ENCODE measurements at places on chromosomes 2 and 18.

DNA sequence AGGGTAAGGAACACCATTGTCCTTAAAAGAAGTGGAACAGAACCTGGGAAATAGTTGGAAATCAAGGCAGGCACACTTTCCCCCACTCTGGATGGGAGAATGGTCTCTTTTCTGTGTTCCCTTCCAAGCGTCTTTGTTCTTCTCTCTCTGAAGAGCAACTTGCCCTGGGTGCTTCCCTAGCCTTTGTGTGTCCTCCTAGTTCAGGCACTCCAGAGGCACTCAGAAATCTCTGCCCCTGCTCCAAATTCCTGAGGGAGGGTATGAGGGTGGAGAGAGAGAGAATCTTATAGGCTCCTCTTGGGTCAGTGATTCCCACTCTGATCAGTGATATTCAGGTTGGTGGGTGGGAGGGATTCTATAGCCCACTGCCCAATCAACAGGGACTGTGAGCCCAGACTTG lies 8.8 kb upstream of the SIX2 start:
- DNase-seq = no peak

DNA sequence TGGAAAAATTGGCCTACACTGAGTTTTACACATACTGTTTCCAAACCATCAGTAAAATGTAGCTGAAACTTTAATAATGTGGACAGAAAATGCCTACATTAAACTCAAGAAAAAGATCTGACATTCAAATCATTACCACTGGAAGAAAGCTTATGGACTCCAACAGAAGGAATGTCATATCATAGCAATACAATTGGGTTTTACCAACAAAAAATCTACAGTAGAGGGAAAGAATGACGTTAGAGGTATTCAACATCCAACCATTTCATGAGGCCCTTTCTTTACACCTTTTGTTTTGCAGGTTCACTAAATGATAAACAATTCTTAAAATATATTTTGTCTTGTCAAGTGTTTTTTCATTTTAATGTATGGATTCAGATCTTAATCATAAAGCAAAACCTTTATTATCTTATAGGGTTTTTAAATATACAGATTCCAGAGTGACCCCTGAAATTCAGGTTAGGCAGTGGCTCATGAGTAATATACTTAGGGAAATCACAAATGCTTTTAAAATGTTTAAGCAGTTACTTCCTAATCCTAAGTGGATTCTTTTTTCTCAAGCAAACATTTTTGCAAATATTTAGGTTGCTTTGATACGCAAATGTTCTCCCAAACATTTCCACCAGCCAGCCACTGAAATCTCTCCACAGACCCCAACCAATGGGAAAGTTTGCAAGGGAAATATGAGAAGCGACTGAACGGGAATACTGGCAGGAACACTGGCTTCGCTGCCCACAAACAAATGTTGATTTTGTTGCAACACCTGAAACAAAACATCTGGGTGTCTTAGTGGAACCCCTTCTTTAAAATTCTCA lies 168.7 kb downstream of the TCF4 start:
- DNase-seq = no peak

GRCh38 chr2:146024212-146024743 lies 1504.4 kb upstream of the ZEB2 start:
- DNase-seq = no peak

DNA sequence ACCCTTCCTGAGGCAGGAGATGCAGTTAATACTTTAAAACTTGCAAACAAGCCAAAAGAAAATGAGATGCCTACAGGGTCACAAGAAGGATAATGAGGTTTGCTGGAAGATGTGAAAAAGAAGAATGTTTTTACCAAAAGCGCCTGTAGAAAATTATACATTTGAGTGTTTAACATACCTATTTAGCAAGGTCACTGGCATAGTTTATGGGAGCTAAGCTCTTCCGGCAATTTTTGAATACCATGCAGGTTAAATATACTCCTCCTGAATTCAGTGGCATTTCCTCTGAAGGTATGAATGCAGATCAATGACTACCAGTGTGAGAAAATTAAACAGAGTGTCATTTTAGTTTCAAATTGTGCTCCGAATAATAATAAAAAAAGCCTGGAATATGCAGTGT lies 21.2 kb upstream of the MAP3K20 start:
- no peak for DNase-seq

GRCh38 chr2:68913359-68913758 lies 39.3 kb downstream of the GKN2 start:
- no peak for DNase-seq

All from RCC 7860 (cell line).